ENCODE measurements at places on chromosomes 2 and 18.
A peak's percentile ranks its signal among the peaks of the same experiment; 100 is the strongest.

- peak; percentile 49 for DNase-seq
These were observed 57.9 kb downstream of the ARHGEF33 start for GRCh38 chr2:38947241-38948239.

- DNase-seq = no peak
These were observed 111.5 kb downstream of the MCFD2 start for GRCh38 chr2:46803911-46804670.

GRCh38 chr2:25383806-25384205, 42.1 kb upstream of the DNMT3A start:
- DNase-seq = no peak

DNA sequence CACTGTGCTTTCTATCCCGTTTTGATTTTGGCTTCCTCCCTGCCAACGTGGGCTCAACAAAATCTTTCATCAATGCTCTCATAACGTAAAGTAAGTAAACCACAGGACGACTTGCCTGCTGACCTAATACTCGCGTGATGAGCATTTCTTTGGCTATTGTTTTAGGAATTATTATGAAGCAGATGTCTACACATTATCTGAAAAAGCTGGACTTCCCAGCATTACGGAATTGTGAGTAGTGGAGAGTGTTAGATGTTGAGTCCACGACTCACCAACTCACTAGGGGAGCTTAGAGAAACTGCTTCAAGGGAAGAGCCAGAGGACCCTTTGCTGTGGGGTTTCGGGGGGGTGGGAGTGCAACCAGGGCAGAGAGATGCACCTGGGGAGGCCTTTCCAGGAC, 21.9 kb downstream of the HJURP start:
- DNase-seq = no peak

- no peak for DNase-seq
These were observed 33.6 kb downstream of the ATOH8 start for GRCh38 chr2:85787282-85787980.

GRCh38 chr2:190304404-190304803, 15.2 kb downstream of the HIBCH start:
- DNase-seq = no peak

- no peak for DNase-seq
These were observed 587.5 kb upstream of the DSEL start for GRCh38 chr18:68104036-68104435.

GRCh38 chr2:165889798-165890197, 63.8 kb downstream of the TTC21B start:
- no peak for DNase-seq

DNA sequence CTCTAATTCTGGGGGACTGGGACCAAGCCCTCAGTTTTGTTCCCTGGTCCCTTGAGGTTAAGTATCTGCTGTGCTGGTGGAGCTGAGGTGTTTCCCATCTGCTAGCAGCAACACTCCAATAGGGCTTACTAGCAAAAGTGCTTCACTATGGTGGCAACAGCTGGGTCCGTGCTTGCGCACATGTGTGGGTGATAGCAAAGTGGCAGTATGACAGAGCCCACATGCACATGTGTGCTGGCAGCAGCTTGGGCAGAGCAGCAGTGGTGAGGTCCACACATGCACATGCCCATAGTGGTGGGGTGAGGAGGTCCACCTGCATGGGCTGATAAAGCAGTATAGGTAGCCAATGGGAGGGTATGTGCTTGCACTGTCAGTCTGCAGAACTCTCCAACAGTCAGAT, 1723.7 kb downstream of the SUCLG1 start:
- no peak for DNase-seq

- no peak for DNase-seq
These were observed 37.9 kb downstream of the SLC38A11 start for GRCh38 chr2:164917296-164917903.

- DNase-seq = no peak
These were observed 134.0 kb upstream of the CCDC68 start for GRCh38 chr18:55093295-55093694.

- DNase-seq = no peak
These were observed 27.3 kb upstream of the ITGB6 start for GRCh38 chr2:160227293-160227915.

- no peak for DNase-seq
These were observed 8.9 kb upstream of the THUMPD2 start for GRCh38 chr2:39787950-39788349.

GRCh38 chr18:8422391-8422790, 186.8 kb upstream of the RAB12 start:
- DNase-seq = no peak

GRCh38 chr2:239546541-239546940, 145.7 kb upstream of the HDAC4 start:
- DNase-seq = no peak

DNA sequence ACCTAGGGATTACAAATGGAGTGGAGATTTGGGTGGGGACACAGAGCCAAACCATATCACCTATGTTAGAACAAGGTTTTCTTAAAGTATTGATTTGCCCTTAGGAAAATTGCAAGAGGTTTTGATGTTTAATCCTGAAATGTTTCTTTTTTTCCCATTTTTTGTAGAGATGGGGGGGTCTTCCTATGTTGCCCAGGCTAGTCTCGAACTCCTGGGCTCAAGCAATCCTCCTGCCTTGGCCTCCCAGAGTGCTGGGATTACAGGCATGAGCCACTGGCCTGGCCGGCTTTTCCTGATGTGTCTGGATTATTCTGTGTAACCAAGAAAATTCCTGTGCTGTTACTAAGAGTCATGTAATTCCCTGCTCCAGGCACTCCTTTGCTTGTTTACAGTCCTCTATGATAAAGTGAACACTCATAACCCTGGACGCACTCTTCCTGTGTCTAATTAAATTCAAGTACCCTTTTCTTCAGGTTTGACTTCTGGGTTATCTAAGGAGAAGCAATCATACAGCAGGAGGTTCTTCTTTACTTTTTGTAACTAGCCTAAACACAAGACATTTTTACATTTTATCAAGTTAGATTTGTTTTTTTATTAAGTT, 15.0 kb upstream of the CTDP1 start:
- DNase-seq = no peak

- DNase-seq = no peak
These were observed 80.3 kb downstream of the VSNL1 start for GRCh38 chr2:17620841-17621240.

DNA sequence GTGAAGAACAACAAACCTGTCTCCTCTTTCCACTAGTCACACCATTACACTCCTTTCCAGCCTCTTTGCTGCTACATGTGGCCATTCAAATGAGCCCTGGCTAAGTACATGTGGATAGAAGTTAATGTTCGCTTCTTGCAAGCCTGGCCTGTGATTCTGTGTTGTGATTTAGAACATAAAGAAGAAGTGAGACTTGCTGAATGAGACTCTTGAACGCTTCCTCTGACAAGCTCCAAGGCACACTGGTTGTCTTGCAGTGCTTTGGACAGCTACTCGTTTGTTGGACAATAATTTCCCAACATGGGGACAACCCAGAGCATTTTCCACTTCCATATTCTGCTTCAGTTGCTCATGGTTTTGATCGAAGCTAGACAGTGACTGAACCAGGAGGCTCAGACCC, 57.3 kb downstream of the CCDC74A start:
- DNase-seq = no peak

- DNase-seq = no peak
These were observed 1.1 kb downstream of the HK2 start for GRCh38 chr2:74834792-74835755.

DNA sequence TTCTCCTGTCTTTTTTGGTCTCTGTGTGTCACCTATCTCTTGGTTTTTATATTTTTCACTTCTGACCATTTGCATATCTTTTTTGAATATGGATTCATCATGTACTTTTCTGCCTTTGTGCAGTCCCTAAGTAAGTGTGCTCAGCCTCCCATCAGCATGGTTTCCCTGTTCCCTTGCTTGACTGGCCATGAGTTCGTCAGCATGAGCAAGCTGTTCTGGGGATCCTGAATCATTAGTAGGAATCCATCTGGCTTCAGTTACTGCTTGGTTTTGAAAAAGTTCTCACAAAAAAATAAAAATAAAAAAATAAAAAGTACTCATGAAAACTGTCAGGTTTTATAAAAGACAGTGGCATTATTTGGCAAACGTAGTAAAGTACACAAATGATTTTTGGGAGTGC, 144.1 kb downstream of the NCOA1 start:
- DNase-seq = no peak

DNA sequence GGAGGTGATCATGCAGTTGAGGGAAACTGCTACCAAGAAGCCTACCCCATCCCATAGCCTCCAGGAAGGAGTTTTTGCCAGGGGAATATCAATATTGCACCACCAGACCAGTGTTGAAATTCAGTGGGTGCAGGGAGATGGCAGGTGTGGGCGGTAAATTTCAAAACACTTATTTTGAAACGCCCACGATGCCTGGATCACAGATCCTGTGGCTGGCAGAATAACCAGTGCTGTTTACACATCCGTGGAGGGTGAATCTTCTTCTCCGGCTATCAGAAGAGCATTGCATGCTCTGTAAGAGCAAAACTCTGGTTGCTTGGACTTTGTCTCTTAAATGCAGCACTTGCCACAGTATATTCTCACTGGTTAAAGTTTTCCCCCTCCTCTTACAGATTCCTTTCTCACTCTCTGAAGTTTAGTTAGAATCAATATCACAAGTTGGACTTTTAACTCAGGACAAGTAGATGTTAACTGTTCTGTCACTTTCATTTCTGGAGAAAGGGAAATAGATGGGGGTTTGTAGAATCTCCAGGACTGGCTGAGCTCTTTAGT, 70.5 kb upstream of the ZCCHC2 start:
- DNase-seq = no peak

- no peak for DNase-seq
These were observed 43.0 kb downstream of the PTPN2 start for GRCh38 chr18:12841070-12841469.

- no peak for DNase-seq
These were observed 310.3 kb upstream of the CYP26B1 start for GRCh38 chr2:72457801-72458516.

DNA sequence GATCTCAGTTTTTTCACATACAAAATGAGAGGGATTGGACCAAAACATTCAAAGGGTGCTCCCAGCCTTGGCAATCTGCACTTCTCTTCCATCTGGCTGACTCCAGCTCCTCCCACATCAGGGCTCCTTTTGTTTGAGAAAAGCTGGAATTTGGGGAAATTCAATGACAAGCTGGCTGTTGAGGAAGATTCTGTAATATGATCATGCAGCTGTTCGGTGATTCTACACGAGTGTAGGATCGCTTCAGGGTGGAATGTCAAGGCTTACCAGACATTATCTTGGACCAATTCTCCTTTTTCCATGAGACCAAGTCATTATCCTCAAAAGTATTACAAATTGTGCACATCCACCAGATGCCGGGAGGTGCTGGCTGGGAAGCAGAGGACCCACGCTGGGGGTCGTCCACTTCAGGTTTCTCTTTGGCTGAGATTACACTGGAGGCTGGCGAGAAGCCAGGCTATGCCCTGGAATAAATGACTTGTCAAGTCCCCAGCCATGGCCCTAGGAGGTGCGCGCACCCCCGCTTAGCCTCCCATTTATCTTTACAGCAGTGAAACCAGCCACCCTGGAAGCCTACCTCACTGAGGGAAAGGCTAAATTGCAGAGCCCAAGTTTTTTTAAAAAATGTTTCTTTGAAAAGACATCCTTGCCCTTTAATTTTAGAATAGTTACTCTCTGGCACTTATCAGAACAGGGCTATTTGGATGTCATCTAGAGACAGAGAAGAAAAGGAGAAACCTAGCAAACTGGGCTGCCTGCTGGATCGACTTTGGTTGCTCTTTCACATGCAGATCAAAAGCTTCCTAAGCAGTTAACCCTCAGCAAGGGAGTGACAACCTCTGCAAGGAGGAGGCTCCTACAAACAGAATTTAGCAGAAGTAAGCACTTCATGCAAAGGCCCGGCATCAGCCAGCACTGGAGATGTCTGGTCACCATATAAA, 42.5 kb upstream of the LCLAT1 start:
- no peak for DNase-seq

DNA sequence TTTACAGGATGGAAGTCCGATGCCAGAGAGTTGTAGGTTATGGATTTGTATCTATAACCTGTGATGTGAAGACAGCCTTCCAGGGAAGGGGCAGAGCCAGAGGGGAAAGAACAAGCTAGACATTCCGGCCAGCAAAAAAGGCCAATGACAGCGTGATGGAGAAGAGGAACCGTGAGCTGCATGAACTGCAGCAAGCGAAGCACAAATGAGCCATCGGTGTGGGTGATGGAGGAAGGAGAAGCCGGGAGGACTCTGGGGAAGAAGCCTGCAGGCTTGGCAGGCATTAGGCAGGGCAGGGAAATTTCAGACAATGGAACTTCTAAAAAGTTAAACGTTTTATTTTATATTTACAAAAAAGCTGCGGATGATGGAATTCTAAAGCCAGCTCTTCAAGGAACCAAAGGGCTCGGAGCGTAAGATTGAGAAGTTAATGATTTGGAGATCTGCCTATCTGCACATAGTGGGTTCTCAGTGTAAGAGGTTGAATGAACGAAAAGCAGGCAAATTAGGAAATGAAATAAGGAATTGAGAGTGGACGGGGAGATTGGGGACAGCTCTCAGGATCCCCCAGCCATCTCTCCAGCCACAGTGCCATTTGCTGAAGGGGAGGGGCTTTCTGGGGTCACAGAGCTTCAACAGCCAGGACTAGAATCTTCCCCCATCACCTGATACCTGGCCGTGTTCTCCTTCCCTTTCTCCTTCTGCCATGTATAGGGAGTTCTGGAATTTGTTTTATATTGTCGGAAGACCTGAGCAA, 28.4 kb downstream of the NGEF start:
- no peak for DNase-seq

GRCh38 chr2:167489325-167489724, 601.0 kb downstream of the XIRP2 start:
- no peak for DNase-seq

DNA sequence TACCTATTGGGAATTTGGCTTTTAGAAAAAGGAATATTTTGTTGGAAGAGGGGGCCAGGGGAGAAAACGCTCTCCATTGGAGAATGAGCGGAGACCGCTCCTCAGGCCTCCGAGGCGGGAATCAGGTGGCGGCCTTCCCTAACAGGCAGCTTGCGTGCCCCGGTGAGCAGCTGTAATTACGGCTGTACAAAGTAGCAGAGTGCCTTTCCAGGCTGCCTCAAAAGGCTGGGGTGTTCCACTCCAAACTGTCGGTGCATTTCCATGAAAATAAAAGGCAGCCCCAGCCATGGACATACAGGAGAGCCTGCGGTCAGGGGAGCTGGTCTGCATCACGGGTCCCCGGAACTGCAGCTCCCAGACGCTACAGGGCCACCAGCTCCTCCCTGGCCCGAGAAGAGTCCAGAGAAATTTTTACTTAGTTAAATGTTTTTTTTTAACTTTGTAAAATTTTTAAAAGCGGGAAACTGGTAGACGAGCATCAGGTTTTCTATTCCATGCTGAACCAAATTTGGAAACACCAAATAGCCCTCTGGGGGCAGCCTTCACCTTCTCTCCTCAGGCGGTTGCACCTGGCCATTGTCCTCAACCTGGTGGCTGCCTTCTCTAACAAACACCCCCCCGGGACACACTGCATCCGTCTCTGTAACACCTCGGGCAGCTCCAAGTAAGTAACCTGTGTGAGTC, 209.3 kb upstream of the SALL3 start:
- DNase-seq = peak; percentile 57

- no peak for DNase-seq
These were observed 118.8 kb downstream of the CTIF start for GRCh38 chr18:48657447-48658120.
